Fibroblast of skin of left quadriceps (primary cell): ENCODE measurements at places on chromosomes 12 and 14.
A peak's percentile ranks its signal among the peaks of the same experiment; 100 is the strongest.

DNA sequence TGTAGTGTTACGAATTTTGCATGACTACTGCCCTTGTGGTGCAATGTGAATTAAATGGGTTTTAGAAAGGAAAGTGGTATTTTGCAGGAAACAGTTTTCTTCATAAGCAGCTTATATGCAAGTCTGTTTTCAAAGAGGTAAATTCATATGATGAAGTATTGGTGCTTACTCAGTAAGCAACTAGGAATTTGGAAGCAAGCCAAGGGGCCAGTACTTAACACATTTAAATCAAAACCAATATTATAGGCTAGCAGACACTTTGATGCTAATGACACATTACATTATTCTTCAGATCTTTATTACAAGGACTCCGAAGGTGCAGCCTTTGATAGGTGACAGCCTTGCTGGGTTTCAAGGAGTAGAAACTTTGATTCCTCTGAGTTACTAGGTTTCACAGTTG is 23.1 kb downstream of the MGAT4C start:
- no peak for DNase-seq

DNA sequence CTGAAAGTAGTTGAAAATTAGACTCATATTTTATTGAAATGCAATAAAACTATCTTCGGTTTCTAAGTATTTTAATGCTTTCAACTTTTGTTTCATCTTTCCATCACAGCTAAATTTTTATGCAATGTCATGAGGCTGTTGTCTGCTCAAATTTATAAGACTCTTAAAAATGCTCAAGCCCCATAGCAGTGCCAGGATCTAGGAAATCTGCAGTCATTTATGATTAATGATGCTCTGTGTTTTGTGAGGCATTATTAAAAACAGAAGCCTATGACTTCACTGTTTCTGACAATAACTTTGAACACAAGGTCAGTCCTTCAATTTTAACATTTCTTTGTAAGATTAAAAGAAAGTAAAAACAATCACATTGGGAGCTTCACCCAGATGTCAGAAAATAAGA is 112.5 kb downstream of the ALX1 start:
- DNase-seq = no peak

GRCh38 chr14:64801800-64802199 is 77.9 kb downstream of the SPTB start:
- DNase-seq = no peak

- no peak for DNase-seq
These were observed 206.1 kb downstream of the PRKD1 start for GRCh38 chr14:29721586-29721985.

DNA sequence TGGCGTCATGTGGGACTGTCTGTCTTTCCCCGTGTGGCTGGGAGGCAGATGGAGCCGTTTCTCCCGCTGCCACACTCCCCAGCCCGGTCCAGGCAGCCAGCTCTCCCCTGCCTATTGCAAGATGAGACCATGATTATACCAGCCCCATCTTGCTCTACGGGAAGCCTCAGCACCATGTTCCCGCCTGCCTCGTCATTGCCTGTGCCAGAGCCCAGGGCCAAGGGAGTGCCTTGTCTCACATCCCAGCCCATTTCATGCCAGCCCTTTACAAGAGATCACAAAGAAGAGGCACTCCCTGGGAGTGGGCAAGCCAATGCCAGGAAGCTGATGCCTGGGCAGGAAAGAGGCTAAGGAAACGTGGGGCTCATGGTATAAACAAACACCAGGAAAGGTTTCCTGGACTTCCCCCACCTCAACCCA is 23.9 kb downstream of the GPR68 start:
- no peak for DNase-seq

- no peak for DNase-seq
These were observed 85.3 kb downstream of the DPF3 start for GRCh38 chr14:72808564-72808963.

- no peak for DNase-seq
These were observed 1.5 kb downstream of the RAD51B start for GRCh38 chr14:67821121-67821520.

DNA sequence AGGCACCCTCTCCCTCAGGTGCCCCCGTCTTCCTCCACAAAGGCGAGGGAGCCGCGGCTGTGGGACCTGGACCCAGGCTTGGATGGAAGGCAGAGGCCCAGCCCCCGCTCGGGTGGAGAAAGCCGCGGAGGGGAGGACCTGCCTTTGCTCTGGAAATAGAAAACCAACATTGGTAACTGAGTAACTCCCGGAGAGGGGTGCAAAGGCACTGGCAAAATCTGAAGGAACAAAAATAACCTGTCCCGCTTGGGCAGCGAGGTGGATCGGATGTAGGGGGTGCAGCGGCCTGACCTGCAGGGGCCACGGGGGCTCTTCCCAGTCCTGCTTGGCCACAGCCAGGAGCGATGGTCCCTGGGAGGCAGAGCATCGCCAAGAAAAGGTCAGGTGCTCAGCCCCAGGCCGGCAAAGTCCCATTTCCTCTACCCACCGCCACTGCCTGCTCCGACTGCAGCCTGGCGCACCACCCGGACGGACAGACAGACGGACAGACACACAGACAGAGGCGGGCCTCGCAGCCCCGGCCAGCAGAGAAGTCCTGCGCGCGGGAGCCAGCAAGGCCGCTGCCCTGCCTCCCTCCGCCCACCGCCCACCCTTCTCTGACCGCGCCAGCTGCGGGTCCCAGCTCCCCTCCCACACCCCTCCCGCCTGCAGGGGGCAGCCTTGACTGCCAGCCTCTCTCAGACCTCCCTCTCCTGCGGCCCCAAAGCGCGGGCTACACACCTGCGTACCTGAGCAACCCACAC is 21.4 kb upstream of the TMEM106C start:
- DNase-seq = no peak

GRCh38 chr14:71454513-71455332 is 477.5 kb upstream of the RGS6 start:
- no peak for DNase-seq

DNA sequence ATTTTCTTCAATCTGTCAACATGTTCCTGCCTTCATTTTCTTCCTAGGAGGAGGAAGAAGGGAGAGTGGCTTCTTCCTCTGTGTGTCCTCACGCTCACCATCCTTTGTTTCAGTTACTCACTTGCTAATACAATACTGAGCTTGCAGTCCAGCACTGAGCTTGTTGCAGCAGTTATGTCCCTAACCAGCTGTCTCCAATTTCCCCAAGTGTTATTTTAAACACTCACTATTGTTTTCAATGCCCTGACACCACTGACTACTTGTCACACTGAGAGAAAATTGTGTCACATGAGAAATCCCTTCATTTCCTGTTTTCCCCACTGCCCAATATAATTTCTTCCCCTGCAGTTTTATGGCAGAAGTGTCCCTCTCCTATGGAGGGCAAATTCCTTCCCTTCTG is 53.4 kb downstream of the HSD17B6 start:
- DNase-seq = no peak

DNA sequence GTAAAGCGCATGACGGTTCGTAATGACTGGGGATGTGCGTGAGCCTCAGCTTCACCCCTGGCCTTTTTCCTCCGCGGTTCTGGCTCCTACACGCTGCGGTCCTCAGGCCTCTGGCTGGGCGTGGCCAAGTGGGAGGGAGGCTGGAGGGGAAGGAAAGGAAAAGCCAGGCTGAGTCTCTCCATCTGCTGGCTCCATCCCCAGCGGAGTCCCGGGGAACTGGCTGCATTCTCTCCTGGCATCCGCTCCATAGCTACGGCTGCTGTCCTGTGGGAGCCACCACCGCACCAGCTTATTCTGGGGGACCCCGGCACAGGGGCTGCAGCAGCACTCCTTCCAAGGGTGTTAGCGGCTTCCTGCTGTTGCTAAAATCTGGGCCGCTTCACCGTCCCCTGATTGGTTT is 68.2 kb upstream of the SLC24A4 start:
- no peak for DNase-seq

DNA sequence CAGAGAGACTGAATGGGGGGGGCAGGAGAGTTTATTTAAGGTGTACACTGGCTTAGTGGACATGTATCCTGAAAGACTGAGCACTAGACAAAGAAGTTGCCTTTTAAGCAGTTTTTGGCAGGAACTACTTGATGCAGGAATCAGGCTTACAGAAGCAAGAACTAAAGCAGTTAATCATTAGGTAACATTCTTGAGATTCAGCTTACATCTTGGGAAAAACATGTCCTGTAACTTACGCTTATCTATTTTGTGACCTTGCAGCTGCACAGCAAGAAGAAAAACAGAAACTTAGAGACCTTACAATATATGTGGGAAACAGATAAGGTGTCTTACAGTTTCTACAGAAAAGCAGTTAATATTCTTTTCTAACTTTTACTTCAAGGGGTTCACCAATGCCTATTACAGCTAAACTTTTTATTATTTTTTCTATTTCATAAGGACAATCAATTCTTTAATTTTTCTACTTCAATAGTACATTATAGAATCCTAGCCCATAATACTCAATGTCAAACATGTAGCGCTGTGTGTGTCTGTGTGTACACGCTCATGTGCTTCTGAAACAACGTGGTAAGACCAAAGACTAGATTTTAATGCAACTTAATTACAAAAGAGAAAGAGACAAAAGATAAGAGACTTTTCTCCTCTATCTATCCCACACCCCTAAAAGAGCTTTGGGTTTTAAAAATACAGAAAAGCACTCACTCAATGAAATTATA is 276.9 kb downstream of the PRKD1 start:
- no peak for DNase-seq

DNA sequence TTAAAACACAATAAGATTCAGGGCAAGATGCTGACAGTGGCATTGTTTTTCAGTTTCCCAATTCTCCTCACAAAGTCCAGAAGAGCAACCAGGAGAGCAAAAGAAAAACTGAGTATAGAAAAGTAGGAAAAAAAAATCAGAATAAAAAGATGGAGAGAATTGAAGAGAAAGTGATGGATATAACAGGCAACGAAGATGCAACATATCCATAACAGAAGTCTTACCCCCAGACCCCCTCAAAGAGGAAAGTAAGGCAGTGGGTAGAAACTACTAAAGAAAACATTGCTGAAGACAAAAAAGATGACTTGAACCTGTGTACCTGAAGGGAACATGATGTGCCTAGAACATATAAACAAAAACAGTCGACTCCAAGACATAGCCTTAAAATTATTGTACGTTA is 10.6 kb downstream of the TCL1A start:
- no peak for DNase-seq

DNA sequence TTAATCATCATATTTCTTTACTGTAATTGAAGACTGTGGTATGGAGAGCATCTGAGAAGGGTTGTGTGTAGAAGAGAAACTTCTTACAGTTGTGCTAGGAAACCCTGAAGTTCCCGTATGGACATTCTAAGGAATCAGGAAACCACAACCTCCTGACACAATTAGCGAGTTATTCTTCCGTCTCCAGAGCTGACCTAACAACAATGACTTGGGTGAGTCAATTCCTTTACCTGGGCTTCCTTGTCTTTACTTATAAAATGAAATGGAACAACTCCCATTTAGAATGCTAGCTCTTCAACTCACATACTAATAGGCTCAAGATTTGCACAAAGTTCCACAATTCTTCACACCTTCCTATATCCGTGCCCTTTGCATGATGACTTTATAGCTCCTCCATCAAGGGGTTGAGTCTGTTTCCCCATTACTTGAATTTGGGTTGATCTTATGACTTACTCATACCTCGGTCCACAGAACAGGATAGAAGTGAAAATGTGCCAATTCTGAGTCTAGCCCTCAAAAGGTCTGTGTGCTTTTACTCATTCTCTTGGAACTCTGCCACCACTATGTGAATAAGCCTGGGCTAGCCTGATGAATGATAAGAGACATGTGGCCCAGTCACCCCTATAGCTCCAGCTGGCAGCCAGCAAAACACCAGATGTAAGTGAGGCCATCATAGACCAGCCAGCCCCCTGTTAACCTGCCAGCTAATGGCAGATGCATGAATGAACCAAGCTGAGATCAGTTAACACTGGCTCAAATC is 459.4 kb downstream of the ETNK1 start:
- peak; percentile 37 for DNase-seq

GRCh38 chr12:57215668-57216013 is 953 bp upstream of the NXPH4 start:
- no peak for DNase-seq

- no peak for DNase-seq
These were observed 92.5 kb downstream of the BCL11B start for GRCh38 chr14:99179506-99179905.

- no peak for DNase-seq
These were observed 2.0 kb upstream of the NECAP1 start for GRCh38 chr12:8080120-8080519.

DNA sequence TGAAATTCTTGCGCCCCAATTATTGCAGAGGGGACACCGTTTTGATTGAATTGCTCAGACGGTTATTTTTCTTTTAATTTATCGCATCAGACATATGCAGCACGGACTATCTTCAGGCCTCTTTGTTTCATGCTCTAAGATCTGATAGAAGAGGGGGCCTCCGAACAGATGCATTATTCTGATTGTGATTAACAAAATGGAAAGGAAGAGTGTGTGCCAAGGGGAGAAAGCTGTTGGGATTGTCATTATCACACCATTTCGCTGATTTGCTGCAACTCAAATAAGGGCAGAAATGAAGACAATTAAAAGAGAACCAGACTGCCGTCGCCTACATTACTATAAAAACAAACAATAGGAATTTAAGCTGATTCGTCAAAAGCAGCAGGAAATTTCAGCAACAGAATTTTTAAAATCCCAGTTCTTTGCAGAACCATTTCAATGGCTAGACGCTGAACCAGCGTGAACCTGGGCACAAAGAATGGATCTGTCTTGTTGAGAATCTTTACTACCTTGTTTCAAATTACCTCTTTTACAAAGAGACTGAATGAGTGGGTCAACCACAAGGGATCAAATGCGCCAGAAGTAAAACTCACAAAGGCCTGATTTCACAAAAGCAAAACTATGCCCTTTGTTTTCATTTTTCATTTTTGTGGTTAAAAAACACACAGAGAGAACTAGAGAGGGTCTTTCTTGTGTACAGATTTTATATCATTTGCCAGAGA is 30.6 kb downstream of the TMEM132D start:
- no peak for DNase-seq

- no peak for DNase-seq
These were observed 599 bp downstream of the PAPLN start for GRCh38 chr14:73237786-73238423.

GRCh38 chr14:67859169-67859749 is 39.7 kb downstream of the RAD51B start:
- DNase-seq = no peak

DNA sequence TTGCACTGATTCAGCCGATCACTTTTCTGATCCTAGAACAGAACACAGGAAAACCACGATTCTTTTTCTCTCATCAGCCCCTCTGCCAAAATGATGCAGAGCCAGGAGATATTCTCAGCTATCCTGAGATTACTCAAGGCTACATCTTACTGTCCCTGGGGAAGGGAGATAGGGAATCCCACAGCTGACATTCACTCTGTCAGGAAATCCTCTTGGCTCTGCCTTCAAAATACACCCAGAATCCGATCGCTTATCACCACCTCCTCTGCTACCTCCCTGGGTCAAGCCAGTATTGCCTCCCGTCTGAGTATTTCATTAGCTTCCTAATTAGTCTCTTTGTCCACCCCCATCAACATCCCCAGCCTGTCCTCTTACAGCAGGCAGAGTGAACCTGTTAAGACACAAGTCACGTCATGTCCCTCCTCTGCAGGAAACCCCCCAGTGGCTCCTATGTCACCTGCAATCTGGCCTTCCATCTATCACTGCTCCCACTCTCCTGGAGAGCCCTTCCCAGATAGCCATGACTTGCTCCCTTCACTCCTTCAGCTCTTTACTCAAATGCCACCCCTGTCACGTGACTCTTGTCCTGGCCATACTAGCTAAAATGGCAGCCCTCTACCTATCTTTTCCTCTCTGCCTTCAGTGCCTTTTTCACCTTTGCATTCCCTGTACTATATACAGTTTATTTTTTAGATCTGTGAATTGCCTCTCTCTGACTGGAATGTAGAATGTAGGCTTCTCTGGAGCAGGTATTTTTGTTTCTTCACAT is 70.3 kb downstream of the GALNT4 start:
- no peak for DNase-seq
